CD4-positive, CD25-positive, alpha-beta regulatory T cell (primary cell): ENCODE measurements at places on chromosomes 5 and 9.

GRCh38 chr5:124402144-124402581 lies 344.3 kb downstream of the ZNF608 start:
- DNase-seq = no peak

- no peak for DNase-seq
These were observed 911.6 kb downstream of the EFNA5 start for GRCh38 chr5:106759152-106759551.

- DNase-seq = no peak
These were observed 52.5 kb upstream of the C9orf72 start for GRCh38 chr9:27625751-27626150.

DNA sequence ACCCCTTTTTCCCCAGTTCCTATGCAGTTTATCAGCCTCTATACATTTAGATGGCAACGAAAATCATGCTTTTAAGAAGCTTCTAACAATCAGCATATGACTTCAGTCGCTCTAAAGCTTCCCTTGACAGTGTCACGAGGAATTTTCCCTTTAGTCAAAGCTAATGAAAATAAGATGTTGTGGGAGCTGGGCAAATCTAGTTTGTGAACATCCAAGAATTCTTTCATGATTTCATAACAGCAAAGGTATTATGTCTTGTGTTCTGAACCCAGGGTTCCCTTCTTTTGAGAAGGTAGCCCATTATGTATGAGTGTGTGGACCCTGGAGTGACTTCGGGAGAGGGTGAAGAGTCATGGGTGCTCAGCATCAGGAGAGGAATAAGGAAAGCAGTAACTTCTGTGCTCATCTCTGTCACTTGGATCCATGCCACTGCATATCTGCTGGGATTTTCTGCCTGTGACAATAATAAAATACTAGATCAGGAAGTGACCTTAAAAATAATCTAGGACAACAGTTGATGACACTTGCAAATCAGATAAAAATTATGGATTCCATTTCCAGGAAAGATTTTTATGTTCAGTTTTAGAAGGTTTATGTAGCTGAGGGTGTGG lies 102.4 kb downstream of the PCSK1 start:
- DNase-seq = no peak

GRCh38 chr5:42531611-42532010 lies 108.4 kb downstream of the GHR start:
- DNase-seq = no peak

DNA sequence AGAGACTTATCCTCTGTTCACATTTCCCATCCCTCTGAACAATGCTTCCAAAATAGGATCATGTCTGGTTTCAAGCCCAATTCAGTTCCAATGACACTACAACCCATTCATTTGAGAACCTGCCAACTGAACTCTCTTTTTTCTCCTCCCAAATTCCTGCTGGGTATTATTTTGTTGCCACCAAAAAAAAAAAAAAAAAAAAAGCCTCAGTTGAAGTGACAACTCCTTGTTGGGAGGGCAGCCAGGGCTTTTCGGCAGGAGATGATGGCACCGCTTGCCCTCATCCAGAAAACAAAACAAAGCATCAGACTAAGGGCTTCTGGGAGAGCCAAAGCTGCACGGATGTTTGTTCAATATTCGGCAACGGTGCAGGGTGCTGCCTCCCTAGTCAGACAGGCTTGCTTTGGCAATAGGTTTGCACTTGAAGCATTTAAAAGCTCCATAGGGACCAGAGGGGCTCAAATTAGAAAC lies 30.6 kb upstream of the TRIM32 start:
- DNase-seq = no peak

- DNase-seq = no peak
These were observed 5.9 kb downstream of the RGMB start for GRCh38 chr5:98779264-98779877.

- no peak for DNase-seq
These were observed 17.1 kb downstream of the RNF44 start for GRCh38 chr5:176519810-176520720.

- no peak for DNase-seq
These were observed 45.7 kb downstream of the SEMA5A start for GRCh38 chr5:9500193-9500592.

DNA sequence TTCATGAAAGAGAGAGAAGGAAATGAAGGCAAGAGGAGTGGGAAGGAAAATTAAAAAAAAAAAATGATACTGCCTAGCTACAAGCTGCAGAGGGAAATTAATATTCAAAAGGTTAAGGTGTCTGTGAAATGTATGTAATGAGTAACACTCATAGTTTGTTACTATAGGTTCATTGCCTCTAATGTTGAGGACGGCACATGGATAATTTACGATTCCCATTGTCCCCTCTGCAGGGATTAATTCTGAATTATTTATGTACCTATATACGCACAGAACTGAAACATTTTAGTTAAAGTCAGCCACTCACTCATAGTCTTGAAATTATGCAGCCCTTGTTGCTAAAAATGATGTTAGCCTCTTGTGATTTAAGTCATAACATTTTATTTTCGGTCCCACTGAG lies 869.1 kb downstream of the NR2F1-AS1 start:
- no peak for DNase-seq

DNA sequence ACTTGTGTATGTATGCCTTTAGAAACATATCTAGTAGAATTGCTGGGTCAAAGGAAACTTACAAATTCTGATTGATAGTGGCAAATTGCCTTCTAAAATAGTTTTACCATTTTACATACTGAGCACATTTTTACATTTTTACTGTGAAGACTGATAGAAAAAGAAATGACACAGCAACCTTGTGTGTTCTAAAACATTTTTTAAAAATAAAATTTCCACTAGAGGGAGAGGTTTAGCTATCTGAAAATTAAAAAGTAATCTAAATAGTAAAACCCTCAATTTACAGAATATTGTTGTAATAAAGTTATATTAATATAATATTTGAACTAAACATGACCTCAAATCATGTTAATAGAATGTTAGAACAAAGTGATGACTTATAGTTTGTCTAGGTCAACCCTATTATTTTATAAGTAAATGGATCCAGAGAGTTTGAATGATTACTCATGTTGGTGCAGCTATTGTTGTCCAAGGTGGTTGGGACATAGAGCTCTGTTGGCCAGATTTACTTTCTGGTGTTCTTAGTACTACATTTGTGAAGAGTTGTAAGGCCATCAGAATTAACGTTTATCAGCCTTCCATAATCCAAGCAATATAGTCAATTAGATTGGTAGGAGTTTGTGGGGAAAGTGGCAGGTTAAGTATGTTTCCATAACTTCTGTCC lies 17.2 kb downstream of the CENPP start:
- no peak for DNase-seq
